ENCODE measurements at places on chromosomes 7 and 10.

DNA sequence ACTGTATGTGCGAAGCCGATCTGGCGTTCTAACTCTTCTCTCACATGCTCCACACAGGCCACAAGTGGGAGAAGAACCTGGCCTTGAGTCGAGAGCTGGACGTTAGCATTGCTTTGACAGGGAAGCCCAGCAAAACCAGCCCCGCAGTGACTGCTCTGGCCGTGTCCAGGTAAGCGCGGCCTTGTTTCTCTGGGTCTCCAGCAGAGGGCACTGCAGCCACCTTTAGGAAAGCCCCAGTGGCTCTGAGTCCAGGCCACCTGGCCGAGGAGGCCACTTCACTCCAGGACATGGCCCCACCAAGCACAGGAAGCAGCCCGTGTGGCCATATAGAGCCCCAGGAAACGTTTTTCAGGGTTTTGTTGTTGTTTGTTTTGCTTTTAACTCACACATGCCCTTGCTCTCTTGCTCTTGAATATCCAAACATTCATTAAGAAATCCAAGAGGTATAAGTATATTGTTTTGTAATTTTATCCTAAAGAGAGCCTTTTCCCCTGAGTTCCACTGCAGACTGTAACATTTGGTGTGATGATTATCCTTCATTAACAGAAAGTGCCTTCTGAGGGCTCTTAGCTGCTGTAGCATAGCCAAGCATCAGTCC, 41.8 kb upstream of the LRRC18 start:
- peak; percentile 39 for DNase-seq

- no peak for DNase-seq
Observed at GRCh38 chr10:115117301-115117700, 24.1 kb downstream of the ATRNL1 start.

DNA sequence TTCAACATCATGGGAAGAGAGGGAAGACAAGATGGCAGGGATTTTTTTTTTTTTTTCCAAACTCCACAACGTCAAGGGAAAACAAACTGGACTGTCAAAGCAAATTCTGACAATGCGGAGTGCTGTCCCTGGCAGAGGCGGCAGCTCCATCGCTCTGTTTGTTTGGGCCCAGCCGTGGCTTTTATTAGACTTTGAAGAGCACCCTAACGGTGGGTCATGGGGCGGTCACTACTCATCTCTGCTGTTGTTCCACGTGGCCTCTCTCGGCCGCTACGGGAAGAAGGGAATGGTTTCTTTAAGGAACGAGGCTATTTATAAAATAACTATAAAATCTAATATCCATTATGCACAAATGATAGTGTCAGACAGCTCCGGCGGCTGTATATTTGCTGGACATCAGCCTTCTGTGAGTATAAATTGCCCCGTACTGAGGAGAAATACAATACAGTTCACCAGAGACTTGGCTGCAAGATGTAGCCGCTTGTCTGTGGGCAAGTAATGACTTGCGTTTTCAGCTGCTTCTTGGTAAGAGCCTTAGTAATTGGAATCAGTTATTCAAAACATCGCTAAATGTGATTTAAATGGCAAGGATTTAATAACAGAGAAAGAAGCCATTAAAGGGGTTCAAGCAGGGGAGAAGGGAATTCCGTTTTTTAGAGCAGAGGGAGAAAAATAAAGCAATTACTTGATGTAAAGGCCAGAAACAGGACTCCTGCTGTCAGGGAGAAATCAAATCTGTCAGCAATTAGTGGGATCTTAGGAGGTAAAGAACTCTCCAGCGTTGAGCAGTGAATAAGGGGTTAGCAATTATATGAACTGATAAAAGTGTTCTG, 61.7 kb upstream of the RAB11FIP2 start:
- DNase-seq, result peak; percentile 38

- DNase-seq, result no peak
Observed at GRCh38 chr7:4028221-4028620, 653.9 kb upstream of the FOXK1 start.

DNA sequence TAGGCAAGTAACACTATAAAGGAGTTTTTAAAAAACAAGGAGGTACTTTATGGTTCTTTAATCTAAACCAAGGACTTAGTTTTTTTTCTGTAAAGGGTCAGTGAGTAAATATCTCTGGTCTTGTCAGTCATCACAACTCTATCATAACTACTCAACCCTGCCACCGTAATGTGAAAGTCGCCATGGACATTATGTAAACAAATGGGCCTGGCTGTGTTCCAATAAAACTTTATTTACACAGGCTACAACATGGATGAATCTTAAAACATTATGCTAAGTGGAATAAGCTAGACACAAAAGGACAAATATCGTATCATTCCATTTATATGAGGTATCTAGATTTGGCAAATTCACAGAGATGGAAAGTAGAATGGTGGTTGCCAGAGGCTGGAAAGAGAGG, 60.8 kb upstream of the SP4 start:
- no peak for DNase-seq

- no peak for DNase-seq
Observed at GRCh38 chr7:4085937-4086691, 596.0 kb upstream of the FOXK1 start.

DNA sequence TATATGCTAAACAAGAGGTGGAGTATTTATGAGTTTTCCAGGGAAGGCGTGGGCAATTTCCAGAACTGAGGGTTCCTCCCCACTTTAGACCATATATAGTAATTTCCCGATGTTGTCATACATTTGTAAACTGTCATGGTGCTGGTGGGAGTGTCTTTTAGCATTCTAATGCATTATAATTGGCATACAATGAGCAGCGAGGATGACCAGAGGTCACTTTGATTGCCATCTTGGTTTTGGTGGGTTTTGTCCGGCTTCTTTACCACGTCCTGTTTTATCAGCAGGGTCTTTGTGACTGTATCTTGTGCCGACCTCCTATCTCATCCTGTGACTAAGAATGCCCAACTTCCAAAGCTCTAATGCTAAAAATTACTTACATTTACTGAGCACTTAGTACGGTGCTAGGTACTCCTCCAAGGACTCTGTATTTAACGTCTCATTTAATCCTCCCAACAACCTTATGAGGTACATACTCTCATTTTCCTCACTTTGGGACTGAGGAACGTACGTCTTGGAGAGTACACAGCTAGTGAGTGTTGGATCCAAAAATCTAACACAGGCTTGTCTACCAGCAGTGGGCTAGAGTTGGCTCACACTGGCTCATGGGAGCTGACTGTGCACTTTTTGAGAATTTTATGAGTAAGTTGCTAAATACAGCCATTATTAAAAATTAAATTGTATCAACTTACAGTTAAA, 144.8 kb upstream of the NEBL start:
- no peak for DNase-seq

- no peak for DNase-seq
Observed at GRCh38 chr7:125425506-125425905, 495.9 kb upstream of the POT1 start.

- no peak for DNase-seq
Observed at GRCh38 chr7:102248456-102249395, 37.9 kb upstream of the SH2B2 start.

GRCh38 chr7:138907850-138908249, 73.3 kb downstream of the KIAA1549 start:
- DNase-seq, result no peak

GRCh38 chr7:12873571-12873970, 186.1 kb downstream of the ARL4A start:
- no peak for DNase-seq

All from RWPE1 (cell line).